Activated naive CD4-positive, alpha-beta T cell treated with anti-CD3 and anti-CD28 coated beads for 36 hours (primary cell): ENCODE measurements at places on chromosomes 12 and 14. TPM values are rescaled to one million over a fixed set of nuclear protein-coding genes. Genes with fewer than 3 reads are reported as not detected.

The GRIP1 gene
- 2.2 TPM for total RNA-seq

DNA sequence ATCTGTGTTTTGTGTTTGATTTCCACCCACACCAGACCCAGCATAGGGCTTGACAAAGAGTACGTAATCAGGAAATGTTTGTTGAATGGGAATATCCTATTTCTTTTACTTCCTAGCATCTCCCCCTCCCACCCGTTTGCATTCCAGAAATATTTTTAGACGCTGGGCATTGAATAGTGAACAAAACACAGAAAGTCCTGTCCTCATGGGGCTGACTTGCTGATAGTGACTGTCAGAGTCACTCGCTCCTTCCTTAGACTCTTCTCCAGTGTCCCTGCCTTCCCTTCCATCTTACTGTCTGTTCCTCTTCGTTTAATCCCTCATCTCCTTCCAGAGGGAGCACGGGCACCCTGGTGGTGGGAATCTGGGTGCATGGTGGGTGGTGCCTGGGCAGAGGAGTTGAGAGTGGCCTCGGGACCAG is 53.6 kb downstream of the SLC25A47 start:
- no peak for DNase-seq

The CLEC4C gene
- total RNA-seq, result not detected

- no peak for DNase-seq
Measured at GRCh38 chr12:22467190-22467589, 77.2 kb downstream of the C2CD5 start.

DNA sequence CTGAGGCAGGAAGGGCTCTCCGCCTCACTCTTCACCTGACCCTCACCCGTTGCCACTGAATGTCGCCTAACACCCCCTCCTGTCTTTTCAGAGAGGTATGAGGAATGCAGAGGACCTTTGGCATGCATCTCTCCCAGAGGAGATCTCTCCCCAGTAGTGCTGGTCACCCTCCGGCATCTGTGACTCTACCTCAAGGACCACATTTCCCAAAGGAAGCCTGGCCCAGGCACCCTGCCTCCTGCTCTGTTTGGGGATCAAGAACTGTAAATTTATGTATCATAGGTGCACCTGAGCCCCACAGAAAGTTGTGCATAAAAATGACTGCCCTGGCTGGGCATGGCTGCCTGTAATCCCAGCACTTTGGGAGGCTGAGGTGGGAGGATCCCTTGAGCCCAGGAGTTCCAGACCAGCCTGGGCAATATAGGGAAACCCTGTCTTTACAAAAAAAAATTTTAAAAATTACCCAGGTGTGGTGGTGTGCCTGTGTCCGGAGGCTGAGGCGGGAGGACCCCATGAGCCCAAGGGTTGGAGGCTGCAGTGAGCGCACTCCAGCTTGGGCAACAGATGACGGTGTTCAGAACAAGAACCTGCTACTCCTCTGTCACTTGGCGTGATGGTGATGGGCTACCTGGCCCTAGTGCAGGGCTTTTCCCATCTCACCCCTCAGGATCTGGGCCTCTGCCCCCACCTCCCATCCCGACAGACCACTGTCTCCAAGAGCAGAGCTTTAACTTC is 13.7 kb downstream of the TNFRSF1A start:
- no peak for DNase-seq
